ENCODE measurements at places on chromosomes 5 and 9. TPM values are rescaled to one million over a fixed set of nuclear protein-coding genes. Genes with fewer than 3 reads are reported as not detected.
A peak's percentile ranks its signal among the peaks of the same experiment; 100 is the strongest.

- peak; percentile 95 for DNase-seq
Observed at GRCh38 chr5:179821298-179822058, 773 bp downstream of the SQSTM1 start.

- no peak for DNase-seq
Observed at GRCh38 chr9:97908705-97909104, 13.6 kb downstream of the TRMO start.

GRCh38 chr9:135809166-135809565, 98.2 kb downstream of the CAMSAP1 start:
- DNase-seq = no peak

- no peak for DNase-seq
Observed at GRCh38 chr9:11471321-11471720, 858.5 kb upstream of the PTPRD start.

- no peak for DNase-seq
Observed at GRCh38 chr9:118577121-118577520, 792.1 kb downstream of the BRINP1 start.

- DNase-seq = no peak
Observed at GRCh38 chr5:150274811-150275210, 14.8 kb downstream of the CAMK2A start.

- DNase-seq = no peak
Observed at GRCh38 chr9:85402551-85402950, 339.2 kb downstream of the AGTPBP1 start.

- DNase-seq = no peak
Observed at GRCh38 chr5:158380661-158381060, 521.7 kb upstream of the CLINT1 start.

GRCh38 chr5:16929831-16930230, 6.3 kb downstream of the MYO10 start:
- no peak for DNase-seq

The SMARCA2 gene
- total RNA-seq = 118 TPM

The PCDHGA12 gene
- 26.0 TPM for total RNA-seq

The KYAT1 gene
- total RNA-seq = 5.4 TPM

The MYMK gene
- not detected for total RNA-seq

The SAXO1 gene
- 1.8 TPM for total RNA-seq

The SLC22A5 gene
- total RNA-seq = 24.9 TPM

The SLC36A3 gene
- total RNA-seq = not detected

Measured in thoracic aorta (tissue), 2 donors.